ENCODE measurements at places on chromosomes 6 and 20.

DNA sequence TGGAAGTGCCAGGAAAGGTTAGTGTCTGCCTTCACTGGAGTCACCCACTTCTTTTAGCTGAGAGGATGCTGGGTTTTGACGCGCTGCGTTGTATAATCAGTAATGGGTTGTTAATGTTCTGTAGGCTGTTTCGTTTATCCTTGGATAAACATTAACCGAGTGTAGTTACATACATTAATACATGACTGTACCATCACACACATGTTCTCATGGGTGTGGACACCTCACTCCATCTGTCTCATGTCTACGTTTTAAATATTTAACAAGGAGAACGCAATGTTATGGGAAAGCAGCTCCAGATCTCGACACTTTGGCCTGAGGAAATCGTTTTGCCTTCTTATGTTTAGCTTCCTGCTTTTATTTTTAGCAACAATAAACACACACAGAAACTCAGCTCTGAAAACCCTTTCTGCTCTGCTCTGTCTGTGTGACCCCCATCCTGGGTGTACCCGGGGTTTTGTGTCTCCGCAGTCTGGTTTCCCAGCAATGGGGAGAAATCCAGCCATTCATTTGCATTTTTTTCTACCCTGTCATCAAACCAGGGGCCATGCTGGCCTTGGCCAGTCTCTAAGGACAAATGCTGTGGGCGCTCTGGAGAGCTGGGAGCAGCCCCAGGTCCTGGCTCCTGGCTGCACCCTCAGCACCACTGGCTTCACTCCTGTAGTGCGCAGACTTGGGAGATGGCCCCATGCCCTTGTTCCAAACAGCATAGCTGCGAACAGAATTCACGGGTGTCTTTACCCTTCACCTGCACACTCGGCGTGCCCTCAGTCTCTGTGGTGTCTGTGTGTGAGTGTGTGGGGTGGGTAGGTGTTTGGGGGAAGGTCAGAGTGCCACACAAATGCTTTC lies 110.8 kb downstream of the ERMARD start:
- no peak for DNase-seq

GRCh38 chr6:21634582-21634981 lies 41.0 kb downstream of the SOX4 start:
- DNase-seq, result peak; percentile 64

DNA sequence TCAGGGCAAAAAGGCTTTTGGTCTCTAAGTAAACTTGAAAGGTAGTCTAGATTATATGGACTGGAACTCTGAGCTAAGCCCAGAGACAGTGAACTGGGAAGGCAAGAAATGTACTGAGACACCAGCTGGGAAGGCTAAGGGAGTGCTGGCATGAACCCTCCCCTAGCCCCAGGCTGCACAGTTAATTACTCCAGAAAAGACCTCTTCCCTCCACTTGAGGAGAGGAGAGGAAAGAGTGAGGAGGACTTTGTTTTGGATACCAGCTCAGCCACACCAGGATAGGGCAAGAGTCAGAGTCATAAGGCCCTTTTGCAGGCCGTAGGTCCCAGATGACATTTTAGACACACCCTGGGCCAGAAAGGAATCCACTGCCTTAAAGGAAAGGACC lies 84.1 kb upstream of the GJE1 start:
- no peak for DNase-seq

GRCh38 chr6:81718126-81718525 lies 34.4 kb downstream of the TENT5A start:
- no peak for DNase-seq

DNA sequence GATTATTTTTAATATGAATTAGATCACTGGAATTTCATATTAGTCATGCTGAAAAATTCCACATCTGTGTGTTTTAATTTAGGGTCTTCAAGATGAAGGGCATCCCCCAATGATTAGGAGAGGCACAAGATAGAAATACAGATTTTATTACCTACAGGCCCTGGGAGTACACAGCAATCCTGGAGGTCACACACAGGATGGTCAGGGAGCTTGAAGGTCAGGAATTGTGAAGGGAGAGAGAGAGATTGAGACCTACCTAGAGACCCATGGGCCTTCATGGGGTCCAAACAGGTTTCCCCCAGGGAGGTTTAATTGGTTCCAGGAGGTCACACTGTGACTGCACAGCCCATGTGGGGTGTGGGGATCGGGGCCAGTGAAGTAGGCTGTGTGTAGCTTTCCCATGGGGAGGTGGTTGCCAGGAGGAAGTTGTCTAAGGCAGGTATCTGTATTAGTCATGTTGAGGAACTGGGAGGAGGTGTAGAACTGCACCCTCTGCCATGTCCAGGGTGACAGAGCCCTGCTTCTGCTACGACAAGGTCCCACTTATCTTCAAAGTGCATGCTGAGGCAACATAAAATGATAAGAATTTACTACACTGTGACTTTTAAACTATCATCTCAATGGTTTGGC lies 18.3 kb downstream of the SNX9 start:
- no peak for DNase-seq

GRCh38 chr20:59580146-59580946 lies 24.0 kb upstream of the PHACTR3 start:
- DNase-seq, result no peak

GRCh38 chr20:41232973-41233926 lies 84.3 kb downstream of the ZHX3 start:
- DNase-seq, result peak; percentile 55

Data from astrocyte of the cerebellum (primary cell).